Thoracic aorta (tissue), 2 donors: ENCODE measurements at places on chromosomes 11 and 22.

- DNase-seq = no peak
Measured at GRCh38 chr11:68396516-68396915, 64.0 kb upstream of the PPP6R3 start.

GRCh38 chr11:124160986-124161385 lies 22.2 kb upstream of the OR10D3 start:
- no peak for DNase-seq

DNA sequence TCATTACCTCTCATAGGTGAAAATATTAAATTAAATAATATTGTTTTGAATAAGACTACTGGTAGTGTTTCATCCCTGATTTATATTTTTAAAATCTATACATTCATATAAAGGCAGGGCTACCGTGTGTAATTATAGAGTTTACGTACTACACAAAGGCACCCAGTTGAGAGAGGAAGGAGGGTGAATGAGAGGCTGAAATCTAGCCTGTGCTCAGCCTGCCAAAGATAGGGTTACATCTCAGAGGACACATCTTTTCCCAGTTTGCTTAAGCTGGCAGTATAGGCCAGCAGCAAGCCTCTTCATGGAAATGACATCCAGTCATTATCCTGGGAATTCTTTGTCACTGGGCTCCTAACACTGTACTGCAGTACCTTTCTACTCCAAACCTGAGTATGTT lies 7.5 kb upstream of the B3GNT6 start:
- no peak for DNase-seq

GRCh38 chr11:11884351-11884750 lies 42.6 kb downstream of the USP47 start:
- no peak for DNase-seq

- DNase-seq = no peak
Measured at GRCh38 chr22:38953091-38953490, 4.3 kb upstream of the APOBEC3A start.

DNA sequence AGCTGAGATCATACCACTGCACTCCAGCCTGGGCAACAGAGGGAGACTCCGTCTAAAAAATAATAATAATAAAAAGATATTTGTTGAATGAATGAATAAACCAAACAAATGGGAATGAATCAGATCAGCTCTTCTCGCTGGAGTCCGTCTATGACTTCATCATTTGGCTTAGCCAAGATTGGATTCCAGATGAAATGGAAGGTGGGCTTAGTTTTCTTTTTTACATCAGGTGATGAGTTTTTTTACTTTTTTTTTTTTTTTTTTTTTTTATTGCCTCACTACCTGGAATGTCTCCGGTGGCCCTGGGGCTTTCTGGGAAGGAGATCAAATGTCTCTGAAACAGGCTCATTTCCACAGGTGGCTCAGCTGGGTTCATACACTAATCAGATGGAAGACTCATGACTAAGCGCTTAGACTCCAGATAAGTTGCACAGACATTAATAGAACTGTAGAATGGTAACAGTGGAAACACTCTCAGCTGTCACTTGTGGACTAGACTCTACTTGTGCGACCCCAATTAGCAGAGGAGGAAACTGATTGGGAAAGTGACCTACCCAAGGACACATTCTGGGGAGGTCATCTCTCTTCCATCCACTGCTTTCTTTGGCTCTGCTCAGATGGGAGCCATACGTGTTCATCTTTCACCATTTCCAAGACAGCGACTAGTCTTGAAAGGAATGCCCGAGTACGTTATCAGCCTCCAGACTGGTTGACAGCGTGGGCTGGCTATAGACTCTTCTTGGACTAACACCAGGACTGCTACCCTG lies 20.5 kb upstream of the RBFOX2 start:
- no peak for DNase-seq

GRCh38 chr11:37916331-37916730 lies 1318.3 kb upstream of the RAG2 start:
- DNase-seq = no peak

GRCh38 chr11:93652161-93652597 lies 9.3 kb upstream of the CEP295 start:
- DNase-seq = no peak

DNA sequence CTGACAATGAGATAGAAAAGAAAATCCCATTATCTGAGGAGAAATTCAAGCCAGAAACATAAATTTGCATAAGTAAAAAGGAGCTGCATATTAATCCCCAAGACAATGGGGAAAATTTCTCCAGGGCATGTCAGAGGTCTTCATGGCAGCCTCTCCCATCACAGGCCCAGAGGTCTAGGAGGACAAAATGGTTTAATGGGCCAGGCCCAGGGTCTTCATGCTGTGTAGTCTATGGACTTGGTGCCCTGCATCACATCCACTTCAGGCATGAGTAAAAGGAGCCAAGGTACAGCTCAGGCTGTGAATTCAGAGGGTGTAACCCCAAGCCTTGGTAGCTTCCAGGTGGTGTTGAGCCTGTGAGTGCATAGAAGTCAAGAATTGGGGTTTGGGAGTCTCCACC lies 1097.2 kb upstream of the RAG2 start:
- DNase-seq = no peak

DNA sequence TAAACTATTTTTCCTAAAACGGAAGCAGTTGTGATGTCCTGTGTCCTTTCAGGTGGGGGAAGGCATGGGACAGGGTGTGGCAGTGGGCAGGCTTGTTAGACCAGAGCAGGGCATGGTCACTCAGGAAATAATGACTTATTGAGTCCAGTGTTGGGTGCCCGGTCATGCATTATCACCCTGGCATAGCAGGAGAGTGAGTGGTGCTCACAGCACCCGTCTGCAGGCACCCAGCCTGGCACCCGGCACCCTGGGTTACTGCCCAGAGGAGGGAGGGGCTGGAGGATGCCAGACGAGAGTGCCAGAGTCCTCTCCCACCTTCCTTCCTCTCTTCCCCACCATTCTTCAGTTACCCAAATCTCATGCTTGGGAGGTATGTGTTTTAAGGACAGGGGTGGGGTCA lies 59.1 kb downstream of the ST3GAL4 start:
- peak; percentile 21 for DNase-seq

GRCh38 chr11:25776238-25776637 lies 555.7 kb upstream of the ANO3 start:
- DNase-seq = no peak

- DNase-seq = no peak
Measured at GRCh38 chr11:6321961-6322362, 1.7 kb upstream of the CAVIN3 start.

DNA sequence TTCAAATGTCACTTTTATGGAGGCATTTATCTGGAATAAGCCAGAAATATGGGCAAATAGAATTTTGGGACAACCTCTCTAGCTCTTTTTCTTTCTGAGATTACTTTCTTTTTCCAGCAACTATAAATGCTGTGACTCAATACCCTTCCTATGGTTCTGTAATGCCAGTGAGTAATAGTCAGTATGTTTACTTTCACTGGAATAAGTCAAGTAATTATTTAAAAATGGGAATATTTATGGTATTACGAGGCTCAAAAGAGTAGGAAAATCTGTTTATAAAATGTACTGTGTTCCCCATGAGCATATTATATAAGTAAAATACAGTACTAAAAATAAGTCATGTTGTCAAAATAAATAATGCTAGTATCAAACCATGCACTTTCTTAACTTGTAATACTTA lies 750.5 kb downstream of the LUZP2 start:
- DNase-seq = no peak

DNA sequence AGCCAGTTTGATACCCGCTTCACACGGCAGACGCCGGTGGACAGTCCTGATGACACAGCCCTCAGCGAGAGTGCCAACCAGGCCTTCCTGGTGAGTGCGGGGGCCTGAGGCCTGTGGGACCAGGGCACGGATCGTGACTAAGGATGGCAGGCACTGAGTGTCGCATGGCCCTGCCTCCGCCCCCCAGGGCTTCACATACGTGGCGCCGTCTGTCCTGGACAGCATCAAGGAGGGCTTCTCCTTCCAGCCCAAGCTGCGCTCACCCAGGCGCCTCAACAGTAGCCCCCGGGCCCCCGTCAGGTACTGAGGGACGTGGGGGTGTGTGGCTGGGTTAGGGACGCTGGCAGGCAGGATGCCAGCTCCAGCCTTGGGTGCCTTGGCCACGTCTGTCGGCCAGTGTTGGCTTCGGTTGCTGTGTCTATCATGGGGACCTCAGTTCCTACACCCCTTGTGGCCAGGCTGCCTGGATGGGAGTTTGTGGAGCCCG lies 3.0 kb downstream of the PTPRCAP start:
- no peak for DNase-seq

DNA sequence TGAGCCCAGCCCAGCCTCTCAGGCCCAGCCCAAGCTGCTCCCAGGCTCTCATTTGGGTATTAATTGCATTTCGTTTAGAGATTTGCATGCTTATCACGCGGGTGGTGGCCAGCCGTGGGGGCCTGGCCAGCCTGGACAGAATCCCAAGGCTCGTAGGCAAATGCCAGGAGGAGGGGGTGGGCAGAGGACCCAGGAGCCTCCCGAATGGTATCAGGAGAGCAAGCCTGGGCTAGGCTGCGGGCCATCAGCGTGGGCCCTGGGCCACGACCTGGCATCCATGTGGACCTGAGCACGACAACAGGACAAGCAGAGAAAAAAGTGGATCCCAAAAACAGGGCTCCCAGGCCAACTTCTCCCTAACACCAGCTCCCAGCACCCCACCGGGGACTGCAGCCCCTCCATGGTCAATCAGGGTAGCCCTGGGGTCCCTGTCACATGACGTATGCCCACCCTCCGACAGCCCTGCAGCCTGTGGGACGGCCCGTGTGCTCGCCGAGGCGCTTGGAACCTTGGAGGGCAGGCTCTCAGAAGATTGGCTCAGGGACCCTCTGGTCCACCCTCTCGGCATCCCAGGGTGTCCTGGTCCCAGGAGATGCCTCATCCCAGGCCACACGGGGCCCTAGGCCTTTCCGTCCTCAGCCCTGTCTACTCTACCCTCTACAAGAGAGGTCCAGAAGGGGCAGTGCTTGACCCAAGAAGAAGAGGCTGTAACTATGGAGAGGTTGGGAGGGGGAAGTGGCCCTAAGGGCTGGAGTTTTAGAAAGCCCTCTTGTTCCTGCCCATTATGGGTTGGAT lies 8.8 kb downstream of the ASCL2 start:
- DNase-seq = no peak

- DNase-seq = no peak
Measured at GRCh38 chr11:115476463-115477286, 27.5 kb downstream of the CADM1 start.

GRCh38 chr11:70739811-70740487 lies 341.6 kb downstream of the CTTN start:
- DNase-seq = no peak

DNA sequence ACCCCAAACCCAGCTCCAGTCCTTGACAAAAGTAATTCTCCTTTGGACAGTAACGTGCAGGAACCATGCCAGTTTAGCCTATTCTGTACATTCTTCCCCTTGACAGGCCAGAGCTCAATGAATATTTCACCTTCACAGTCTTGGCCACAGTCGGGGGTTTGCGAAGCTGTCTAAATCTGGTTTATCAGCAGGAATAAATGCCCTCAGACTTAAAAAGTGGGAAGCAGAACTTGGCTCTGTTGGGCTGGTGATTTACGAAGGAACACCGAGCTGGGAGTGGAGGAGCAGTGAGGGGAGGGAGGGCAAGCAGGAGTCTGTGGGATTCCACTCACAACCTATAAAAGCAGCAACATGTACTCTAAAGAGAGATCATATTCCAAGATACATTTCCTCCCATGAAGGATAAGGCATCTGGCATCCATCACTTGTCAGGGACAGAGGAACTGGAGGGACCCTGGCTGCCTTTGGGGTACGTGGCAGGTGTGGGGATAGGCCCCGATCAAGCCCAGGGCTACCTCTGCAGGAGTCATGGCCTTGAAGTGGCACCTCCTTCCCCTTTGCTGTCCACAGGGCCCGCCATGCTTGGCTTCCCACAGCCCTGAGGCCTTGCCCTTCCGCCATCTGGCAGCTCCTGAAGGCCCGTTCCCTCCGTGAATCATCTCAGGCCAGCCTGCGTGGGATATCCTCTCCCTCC lies 154.3 kb downstream of the ADAMTS15 start:
- no peak for DNase-seq

- no peak for DNase-seq
Measured at GRCh38 chr11:74710281-74710938, 20.8 kb downstream of the CHRDL2 start.

- no peak for DNase-seq
Measured at GRCh38 chr11:115322553-115323203, 181.5 kb downstream of the CADM1 start.

- no peak for DNase-seq
Measured at GRCh38 chr11:126886085-126886484, 114.5 kb downstream of the KIRREL3 start.

GRCh38 chr11:36724742-36725385 lies 126.8 kb upstream of the RAG2 start:
- no peak for DNase-seq

DNA sequence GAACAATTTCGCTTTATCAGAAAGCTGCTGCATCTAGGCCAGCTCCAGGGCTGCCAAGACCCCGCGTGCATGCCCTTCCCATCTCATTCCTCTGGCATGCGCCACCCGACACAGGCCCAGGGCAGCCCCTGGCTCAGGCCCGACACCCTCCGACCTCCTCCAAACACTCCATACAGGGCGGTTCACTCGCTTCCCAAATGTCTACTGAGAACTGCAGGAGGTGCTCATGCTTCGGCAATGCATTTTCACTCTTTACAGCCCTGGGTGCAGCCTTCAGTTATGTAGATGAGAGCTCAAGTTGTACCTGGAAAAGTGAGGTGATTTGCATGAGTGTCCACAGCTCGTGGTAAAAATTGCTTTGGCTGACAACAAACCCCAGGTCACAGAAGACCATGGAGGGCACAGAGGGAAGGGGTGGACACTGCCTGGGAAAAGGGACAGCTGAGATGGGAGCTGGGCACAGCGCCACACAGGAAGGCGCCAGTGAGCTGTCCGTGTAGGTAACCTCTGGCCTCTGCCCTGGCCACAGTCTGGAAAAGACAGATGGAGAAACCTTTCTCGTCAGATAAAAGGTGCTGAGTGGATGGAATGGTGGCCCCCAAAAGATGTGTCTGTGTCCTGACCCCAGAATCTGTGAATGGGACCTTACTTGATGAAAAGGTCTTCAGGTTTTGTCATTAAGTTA lies 1351.9 kb downstream of the BRD1 start:
- DNase-seq = no peak

GRCh38 chr11:74927496-74927895 lies 21.4 kb downstream of the XRRA1 start:
- DNase-seq = no peak

- peak; percentile 10 for DNase-seq
Measured at GRCh38 chr11:69444381-69445130, 36.9 kb upstream of the LINC01488 start.

GRCh38 chr22:30202531-30203006 lies 44.0 kb downstream of the LIF start:
- no peak for DNase-seq
